ENCODE measurements at places on chromosomes 12 and 14.

GRCh38 chr14:100472094-100472455 is 115.1 kb downstream of the BEGAIN start:
- peak; percentile 98 for DNase-seq

- DNase-seq, result no peak
Measured at GRCh38 chr12:82998509-82998908, 311.8 kb downstream of the TMTC2 start.

- no peak for DNase-seq
Measured at GRCh38 chr12:116532986-116533342, 26.2 kb upstream of the MAP1LC3B2 start.

DNA sequence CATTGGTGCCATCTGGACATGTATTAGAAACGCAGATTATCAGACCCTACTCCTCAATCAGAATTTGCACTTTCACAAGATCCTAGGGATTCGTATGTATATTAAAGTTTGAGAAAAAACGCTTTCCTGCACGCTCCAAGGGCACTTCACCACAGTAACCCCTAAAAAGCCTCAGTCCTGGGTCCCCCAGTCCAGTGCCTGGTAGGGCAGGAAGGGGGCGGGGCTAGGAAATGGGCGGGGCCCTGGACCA is 369 bp downstream of the DEPDC4 start:
- no peak for DNase-seq

GRCh38 chr14:93974833-93975232 is 1.5 kb downstream of the ASB2 start:
- peak; percentile 82 for DNase-seq
